SIG-M5 (cell line): ENCODE measurements at places on chromosomes 3 and 15.

GRCh38 chr3:190444006-190444405, 5.7 kb downstream of the TMEM207 start:
- DNase-seq = peak; percentile 90

DNA sequence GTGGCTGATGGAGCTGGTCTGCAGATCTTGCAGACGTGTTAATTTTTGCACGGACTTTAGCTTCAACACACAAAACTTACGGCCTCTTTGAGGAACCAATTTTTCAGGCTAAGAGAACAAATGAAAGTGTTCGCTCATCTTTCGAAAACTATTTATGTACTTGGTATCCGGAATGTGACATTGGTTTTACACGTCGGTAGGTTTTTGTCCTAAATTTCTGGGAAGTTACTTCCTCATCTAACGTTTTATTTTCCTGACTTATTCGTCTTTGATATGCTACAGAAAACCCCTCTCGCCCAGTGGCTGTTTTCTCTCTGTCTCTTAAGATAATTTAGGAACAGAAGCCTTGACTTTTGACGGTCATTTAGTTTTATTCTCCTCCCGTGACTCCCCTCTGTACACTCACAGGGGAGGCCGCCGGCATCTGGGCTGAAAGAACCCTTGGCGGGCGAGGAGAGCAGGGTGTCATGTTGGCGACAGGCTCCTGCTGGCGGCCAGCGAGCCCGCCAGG, 834 bp upstream of the GREM1 start:
- no peak for DNase-seq

- no peak for DNase-seq
These were observed 74.6 kb downstream of the ZBTB20 start for GRCh38 chr3:115072265-115073021.

GRCh38 chr3:142568393-142569017, 10.0 kb downstream of the ATR start:
- DNase-seq = no peak

DNA sequence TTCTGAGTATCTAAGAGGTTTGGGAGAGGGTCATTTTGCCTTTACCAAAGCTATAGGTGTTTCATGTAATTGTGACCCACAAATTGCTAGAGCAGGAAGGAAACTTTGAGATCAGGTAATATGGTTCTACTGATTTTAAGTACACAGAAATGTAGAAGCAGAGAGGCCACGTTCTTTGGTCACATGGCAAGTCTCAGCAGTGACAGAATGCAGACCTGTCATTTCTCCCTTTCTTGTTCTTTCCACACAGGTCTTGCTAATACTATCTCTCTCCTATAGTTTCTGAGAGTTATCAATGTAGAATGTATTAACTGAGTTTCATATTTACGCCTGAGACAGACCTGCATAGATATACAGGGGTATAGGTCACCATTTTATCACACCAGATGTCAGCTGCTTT, 10.9 kb upstream of the RTP1 start:
- DNase-seq = no peak

DNA sequence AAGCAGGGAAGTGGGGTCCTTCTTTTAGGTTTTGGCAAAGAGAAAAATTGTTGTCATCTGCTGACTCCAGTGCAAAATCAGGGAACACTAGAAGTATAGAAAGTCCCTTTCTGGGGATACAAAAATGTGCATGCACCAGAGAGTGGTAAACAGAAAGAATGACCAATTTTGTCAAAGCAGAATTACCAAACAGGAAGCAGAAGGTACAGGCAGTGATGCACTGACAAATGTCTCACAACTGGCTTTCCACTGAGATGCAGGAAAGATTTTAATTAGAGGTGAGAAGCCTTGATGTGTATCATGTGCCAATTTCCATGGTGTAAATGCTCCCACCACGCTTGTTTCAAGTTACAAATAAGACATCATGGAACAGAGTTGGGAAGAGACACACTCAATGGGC, 66.0 kb downstream of the TRIM69 start:
- DNase-seq = no peak

DNA sequence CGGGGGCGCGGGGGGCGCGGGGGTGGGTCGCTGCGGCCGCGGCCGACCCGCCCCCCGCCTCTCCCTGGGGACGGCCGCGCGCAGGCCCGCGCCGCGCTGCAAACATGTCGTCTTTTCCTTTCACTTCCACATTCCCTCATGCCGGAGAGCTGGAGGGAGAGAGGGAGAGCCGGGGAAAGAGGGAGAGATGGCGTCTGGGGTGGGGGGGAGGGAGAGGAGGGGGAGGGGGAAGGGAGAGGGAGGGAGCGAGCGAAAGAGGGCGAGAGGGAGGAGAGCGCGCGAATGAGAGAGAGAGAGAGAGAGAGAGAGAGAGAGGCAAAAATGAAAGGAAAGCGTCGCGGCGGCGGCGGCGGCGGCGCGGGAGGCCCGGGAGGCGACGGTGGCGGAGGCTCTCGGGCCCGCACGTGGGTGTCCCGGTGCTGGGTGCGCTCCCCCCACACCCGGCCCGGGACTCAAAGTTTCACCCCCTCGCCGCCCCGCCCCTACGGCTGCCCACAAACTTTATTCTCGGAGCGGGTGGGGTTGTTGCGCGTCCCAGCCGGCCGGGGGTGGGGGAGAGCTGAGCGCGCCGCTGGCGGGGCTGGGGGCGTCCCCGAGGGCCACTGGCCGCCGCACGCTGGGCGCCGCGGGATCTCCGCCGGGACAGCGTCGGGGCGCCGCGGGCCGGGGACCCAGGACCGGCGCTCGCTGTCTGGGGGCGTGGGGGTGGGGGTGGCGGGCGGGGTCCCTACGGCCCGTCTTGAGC, 731 bp downstream of the ZNF710 start:
- DNase-seq = no peak

DNA sequence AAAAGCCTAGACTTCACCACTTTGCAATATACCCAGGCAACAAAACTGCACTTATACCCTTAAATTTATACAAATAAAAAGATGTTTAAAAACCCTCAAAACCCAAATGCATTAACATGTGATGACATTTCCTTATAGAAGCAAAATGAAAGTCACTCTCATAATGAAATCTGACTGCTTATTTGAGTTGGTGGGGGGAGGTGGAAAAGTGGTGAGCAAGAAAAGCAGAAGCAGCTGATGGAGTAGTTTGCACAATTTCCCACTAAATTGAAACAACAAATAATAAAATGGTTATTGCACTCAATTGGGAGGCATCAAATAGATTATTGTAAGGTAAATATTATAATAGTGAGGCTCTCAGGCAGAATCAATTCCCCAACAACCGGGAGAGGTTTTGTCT, 54.0 kb upstream of the GADL1 start:
- no peak for DNase-seq

GRCh38 chr3:85572426-85572825, 613.6 kb downstream of the CADM2 start:
- DNase-seq = no peak

DNA sequence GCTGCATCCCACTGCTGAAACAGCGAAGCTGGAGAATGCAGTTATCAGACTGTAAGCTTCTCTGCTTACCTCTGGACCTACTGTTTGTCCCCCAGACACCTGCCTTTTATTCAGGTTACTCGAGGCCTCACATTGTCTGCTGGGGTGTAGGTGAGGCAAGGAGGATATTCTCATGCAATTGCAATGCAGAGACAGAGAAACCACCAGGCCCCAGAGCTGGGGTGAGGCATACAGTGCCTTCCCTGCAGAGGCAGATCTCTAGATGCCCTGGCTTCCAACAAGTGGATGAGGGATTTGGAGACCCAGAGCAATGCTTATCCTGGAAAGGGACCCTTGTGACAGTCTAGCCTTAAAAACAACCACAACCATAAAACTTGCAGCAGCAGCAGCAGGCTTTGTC, 263.4 kb upstream of the ST8SIA2 start:
- no peak for DNase-seq

DNA sequence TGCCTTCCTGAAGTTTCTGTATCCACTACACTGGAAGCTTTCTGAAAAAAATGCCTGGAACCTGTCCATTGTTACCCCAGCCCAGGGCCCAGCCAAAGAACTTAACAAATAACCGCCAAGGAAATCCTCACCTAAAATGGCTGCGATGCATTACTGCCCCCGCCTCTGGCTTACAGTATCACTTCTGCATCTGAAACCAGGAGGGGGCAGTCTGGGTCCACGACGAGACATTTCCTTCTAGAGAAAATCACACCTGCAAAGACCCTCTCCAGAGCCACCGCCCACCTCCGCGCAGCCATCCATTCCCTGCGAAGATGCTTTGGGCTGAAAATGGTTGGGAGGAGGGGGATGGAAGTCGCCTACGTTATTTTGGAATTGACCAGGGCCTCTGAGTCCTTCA, 22.4 kb upstream of the CELF6 start:
- no peak for DNase-seq

DNA sequence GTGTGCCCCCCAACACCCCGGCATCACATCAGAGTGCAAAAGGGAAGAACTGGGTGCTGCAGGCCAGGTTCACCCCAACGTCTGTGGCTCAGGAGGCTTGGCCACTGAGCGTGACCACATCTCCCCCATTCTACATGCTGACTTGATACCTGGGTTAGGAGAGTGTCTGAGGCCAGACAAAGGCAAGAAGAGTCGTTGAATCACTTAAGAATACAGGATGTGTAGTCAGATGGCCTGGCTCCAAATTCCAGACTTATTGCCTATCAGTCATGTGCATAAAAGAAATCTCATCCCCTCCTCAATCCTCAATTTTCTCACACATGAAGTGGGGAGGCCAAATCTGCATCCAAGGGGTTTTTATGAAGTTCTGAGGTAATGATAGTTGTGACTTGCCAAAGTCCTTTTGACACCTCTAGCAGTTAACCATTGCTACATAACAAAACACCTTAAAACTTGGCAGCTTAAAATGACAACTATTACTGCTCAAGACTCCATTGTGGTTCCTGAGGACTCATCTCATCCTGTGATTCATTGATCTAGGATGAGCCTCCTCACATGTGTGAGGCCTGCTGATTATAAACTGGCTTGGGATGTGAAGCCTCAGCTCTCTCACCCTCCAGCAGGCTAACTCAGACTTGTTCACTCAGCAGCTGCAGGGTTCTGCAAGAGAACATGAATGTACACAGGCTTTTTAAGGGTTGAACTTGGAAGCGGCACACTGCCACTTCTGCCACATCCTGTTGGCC, 138.8 kb upstream of the TLE3 start:
- no peak for DNase-seq

GRCh38 chr3:155089495-155089894, 9.4 kb downstream of the MME start:
- DNase-seq = no peak

DNA sequence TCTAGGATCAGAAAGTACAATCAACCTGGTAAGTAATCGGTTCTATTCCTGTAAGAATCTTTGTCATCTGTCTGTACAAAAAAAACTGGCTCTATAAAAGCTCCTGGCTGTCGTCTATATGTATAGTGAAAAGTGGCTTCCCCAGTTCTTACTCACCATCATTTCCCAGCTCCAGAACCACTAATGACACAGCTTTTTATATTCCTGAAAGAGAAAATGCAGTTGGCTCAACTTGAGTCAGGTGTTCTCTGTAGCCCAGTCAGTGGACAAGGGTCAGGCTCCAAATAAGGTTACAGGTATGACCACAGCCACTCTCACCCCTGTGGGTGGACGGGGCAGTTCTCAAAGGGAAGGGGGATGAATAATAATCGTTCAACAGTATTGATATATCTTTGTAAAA, 85.1 kb downstream of the AP4E1 start:
- no peak for DNase-seq

- peak; percentile 20 for DNase-seq
These were observed 90.3 kb upstream of the C3orf80 start for GRCh38 chr3:160134964-160135363.
